K562 (cell line): ENCODE measurements at places on chromosomes 7 and 10. TPM values are rescaled to one million over a fixed set of nuclear protein-coding genes. Genes with fewer than 3 reads are reported as not detected.

The RADIL gene
- 8.1 and 8.6 TPM in 2 replicates for total RNA-seq

The CCDC201 gene
- total RNA-seq, result not detected in 2 replicates

The AKR1C1 gene
- total RNA-seq, result 75.9 and 80.0 TPM in 2 replicates

The UTF1 gene
- 0.16 and 0.35 TPM in 2 replicates for total RNA-seq

The GRID1 gene
- total RNA-seq, result 7.1 and 7.2 TPM in 2 replicates
